ENCODE measurements at places on chromosomes 1 and 21.

GRCh38 chr21:38493549-38494250 is 4.6 kb downstream of the ERG start:
- DNase-seq, result no peak

DNA sequence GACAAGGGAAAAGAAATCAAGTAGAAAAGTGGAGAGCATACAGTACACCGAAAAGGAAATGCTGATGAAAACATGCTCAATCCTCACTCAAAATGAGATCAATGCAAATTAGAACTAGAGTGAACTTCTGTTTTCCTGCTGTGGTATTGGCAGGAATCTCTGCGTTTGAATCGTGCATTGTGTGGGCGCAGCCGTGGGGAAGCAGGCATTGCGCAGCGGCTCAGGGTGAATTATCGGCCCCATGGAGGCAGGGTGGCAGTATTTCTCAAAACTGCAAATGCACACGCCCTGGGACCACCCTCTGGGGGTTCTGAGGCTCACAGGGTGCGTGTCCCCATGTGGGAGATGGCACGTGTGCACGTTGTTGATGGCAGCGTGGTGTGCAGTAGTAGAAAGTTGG is 140.6 kb downstream of the PEX14 start:
- DNase-seq, result no peak

- DNase-seq, result no peak
These were observed 36.6 kb upstream of the WNT2B start for GRCh38 chr1:112472142-112472541.

- DNase-seq, result no peak
These were observed 202.4 kb downstream of the URB2 start for GRCh38 chr1:229828461-229828860.

DNA sequence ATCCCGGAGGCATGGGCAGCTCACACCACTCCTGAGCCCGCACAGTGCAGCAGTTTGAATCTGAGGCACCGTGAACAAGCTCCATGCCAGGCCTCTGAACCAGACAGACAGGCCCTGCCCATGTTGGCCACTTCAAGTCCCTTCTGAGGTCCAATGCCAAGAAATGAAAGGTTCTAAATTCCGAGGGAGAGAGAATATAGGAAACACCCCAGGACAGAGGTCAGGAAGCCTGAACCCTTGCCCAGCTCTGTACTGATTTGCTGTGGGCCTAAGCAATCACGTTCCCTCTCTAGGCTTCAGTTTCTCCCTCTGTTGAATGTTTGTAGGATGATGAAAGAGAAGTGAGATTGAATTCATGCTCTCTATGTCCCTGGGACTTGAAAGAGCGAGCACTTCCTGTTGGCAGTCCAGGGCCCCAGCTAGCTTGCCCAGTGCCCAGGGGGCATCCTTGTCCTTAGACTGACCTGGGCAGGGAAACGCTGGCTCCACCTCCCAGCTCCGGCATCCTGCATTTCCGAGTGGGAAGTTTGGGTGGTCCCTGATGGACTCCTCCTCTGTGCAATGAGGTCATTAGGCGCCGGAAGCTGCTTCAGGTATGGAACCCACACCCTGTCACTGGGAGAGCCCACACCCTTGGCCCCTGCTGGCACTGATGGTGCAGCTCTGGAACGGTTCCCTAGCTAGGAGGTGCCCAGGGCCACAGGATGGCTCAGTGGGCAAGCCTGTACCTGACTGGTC is 242.4 kb upstream of the TMEM51 start:
- no peak for DNase-seq

DNA sequence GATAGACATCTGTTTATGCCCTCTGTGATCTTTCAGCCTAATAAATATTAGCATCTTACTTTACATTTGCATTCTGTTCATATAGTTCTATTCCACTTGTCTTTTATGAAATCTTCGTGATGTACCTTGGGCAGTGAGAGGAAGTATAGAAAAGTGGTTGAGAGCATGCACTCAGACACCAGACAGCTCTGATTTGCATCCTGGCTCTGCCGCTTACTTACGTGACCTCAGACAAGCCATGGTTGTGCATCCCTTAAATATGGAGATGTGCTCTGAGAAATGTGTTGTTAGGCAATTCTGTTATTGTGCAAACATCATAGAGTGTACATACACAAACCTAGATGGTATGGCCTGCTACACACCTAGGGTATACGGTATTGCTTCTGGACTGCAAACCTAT is 22.9 kb downstream of the OVGP1 start:
- no peak for DNase-seq

GRCh38 chr1:54326543-54327385 is 79.4 kb downstream of the SSBP3 start:
- DNase-seq, result no peak

DNA sequence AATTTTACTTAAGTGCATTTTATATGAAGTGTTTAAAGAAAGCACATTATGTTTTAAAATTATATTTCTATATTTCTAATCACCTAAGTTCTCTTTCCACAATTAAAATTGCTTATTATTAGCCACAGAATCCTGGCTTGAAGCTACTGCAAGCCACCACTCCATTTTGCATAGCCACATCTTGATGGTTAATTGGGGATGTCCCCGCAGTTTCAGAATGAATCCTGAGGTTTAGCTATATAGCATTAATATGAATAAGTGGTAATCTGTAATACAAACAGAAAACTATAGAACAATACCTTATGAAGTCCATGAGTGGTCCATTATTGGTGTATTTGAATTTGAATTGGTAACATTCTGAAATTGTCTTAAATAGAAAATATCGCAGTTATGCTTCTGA is 11.6 kb upstream of the GOLPH3L start:
- DNase-seq, result no peak

DNA sequence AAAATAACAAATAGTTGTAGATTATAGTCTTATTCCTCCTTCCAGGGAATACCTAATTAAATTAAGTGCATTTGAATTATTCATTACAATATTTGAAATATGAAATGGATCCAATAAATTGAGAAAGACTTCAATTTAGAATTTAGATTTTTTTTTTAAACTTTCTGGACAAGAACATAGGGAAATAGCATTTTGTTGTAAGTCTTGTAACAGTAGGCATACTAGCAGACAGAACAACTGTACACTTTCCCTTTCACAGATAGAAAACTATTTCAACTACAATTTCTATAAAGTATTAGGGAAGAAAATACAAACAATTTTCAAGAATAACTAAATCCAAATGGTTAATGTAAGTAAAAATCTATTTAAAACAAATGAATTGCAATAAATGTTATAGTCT is 577.5 kb downstream of the USP25 start:
- DNase-seq, result no peak

DNA sequence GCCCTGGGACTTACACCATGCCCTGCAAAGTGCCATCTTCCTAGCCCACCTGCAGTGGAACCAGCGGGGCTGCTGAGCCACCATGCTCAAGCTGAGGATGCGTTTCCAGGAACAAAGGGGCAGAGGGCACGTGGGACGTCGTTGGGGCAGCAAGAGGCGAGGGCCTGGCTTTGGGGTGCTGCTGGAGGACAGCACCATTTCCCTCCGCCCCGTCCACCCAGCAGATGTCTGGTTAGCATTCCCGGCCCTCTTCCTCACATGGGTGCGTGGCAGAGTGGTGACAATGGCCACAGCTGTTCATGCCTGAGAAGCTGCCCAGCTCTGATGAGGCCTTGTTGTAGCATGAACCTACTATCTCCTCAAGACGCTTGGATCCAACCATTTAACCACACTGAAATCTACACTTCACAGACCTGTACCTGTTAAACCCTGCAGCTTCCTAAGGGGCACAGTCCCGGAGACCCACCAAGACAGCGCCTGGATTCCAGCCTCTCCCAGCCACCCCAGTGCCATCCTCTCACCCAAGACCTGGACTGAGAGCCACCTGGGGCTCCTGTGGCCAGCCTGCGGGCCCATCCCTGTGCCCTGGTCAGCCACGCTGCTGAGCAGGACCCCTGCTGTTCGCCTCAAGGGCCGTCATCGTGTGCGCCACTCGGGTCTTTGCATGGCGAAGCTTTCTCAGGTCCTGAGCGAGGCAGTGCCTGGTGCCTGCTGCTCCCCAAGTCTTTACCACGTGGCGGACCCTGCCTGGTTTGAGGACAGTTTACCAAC is 33.2 kb downstream of the SLC45A1 start:
- no peak for DNase-seq

- no peak for DNase-seq
These were observed 38.5 kb downstream of the TGFB2 start for GRCh38 chr1:218383681-218384080.

DNA sequence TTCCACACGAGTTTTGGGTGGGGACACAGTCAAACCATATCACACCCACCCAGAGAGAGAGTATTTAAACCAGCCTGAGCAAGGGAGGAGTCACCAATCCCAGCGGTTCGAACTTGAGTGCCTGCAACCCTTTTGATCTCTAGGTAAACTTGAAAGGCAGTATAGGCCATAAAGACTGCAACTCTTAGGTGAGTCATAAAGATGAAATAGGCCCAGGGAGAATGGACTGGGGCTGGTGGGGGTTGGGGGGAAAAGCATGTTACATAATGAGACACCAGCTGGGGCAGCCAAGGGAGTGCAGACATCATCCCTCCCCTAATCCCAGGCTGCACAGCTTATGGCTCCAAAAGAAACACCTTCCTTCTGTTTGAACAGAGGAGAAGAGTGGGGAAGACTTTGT is 99.8 kb upstream of the LHX8 start:
- no peak for DNase-seq

DNA sequence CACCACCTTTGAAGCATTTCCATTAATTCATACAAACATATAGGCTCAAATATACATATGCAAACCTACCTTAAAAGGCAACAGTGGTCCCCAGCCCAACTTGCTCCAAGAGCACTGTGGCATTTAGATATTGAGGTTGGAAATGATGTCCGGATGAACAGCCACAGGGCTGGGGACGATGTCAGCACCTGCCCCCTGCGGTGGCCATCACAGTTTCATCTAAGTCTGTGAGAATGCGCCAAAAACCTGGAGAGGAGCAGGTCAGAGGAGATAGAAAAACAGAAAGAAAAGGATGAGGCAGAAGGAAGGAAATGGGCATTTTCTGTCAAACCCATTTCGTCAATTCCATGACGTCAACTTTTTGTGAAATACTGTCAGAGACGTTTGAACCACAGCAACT is 67.4 kb downstream of the TIAM1 start:
- DNase-seq, result no peak

- DNase-seq, result no peak
These were observed 79.2 kb downstream of the AKT3 start for GRCh38 chr1:243770860-243771259.

Measured in CD4-positive, alpha-beta T cell treated with Interleukin-2 at 100 ng/mL for 4 hours (primary cell).